Activated CD4-positive, alpha-beta memory T cell treated with anti-CD3 and anti-CD28 coated beads for 36 hours (primary cell): ENCODE measurements at places on chromosomes 13 and 19. TPM values are rescaled to one million over a fixed set of nuclear protein-coding genes. Genes with fewer than 3 reads are reported as not detected.

- DNase-seq, result no peak
Observed at GRCh38 chr13:43085545-43085944, 62.2 kb downstream of the DNAJC15 start.

DNA sequence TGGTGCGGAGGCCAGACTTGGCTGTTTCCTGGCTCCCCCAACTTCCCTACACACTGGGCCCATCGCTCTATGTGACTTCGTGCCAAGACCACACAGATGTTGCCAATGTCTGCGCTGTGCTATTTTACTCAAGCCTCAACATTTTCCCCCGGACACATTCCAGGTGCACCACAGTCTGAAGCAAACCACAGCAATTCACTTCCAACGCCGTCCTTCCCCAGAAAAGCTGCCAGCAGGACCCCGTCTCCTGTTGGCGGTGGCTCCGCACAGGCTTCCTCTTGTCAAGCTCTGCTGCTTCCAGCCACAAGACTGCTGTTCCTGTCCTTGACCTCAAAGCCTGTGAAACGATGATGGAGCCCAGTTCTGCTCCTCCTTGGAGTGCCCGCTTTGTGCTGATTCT lies 100.7 kb downstream of the CRYL1 start:
- DNase-seq, result no peak

DNA sequence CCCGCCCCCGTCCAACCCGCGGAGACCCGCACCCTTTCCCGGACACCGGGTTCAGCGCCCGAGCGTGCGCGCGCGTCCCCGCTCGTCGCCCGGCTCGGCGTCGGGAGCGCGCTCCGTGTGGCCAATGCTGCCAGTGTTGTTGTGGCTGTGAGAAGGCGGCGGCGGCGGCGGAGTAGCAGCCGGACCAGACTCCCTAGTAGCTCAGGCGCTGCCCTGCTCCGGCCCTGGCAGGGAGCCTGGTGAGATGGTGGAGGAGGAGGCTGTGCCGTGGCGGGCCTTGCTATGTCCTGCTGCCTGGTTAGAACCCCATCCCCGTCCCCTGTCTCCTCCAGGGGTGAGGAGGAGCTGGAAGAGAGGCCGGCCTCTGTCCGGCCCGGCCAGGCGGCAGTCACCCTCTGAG lies 553.2 kb downstream of the TUBA3C start:
- DNase-seq, result no peak

GRCh38 chr13:91813253-91813652 lies 414.8 kb downstream of the GPC5 start:
- no peak for DNase-seq

DNA sequence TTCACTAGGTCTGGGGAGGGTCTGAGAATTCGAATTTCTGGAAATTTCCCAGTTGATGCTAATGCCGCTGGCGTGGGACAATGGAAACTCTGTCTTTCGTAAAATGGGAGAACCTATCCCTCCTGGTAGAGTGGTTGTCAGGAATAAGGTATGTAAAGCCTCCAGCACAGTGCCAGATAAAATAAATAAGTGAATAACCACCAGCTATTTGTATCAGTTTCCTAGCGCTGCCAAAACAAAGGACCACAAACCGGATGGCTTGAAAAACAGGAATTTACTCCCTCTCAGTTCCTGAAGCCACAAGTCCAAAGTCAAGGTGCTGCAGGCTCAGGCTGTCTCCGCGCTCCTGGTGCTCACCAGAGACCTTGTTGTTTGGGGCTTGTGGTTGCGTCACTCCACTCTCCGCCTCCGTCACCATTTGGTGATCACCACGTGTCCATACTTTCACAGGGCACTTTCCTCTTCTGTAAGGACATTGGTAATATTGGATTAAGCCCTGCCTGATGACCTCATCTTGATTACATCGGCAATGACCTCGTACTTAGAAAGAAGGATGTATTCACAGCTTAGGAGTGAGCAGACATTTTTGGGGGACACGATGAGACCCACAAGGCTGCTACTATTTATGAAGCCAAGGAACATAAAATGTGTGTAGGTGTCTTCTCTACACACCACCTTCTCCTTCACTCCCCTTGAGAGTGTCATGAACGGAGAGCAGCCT lies 428.5 kb downstream of the IRS2 start:
- DNase-seq, result no peak

GRCh38 chr19:6717441-6717971 lies 2.9 kb downstream of the C3 start:
- DNase-seq, result no peak

- DNase-seq, result no peak
Observed at GRCh38 chr13:35225159-35225558, 251.3 kb downstream of the MAB21L1 start.

The GPR12 gene
- not detected for total RNA-seq

The RXFP2 gene
- total RNA-seq, result not detected

The ZFR2 gene
- 0.58 TPM for total RNA-seq
